Parietal lobe (tissue), 2 donors: ENCODE measurements at places on chromosomes 11 and 22. TPM values are rescaled to one million over a fixed set of nuclear protein-coding genes. Genes with fewer than 3 reads are reported as not detected.

The UPB1 gene
- 0.94 TPM for total RNA-seq

The POLD3 gene
- 27.9 TPM for total RNA-seq

The GLB1L2 gene
- total RNA-seq, result 2.2 TPM

The TMEM86A gene
- 7.5 TPM for total RNA-seq

The MS4A6A gene
- total RNA-seq, result 1.6 TPM

The GNAZ gene
- 175 TPM for total RNA-seq

The NAA40 gene
- total RNA-seq, result 26.6 TPM

The MS4A3 gene
- not detected for total RNA-seq

The SCGB1A1 gene
- total RNA-seq, result not detected

The MN1 gene
- total RNA-seq, result 64.2 TPM

The TENM4 gene
- 192 TPM for total RNA-seq

The OR5AN1 gene
- total RNA-seq, result not detected

The MMP10 gene
- total RNA-seq, result not detected

The SCGB1D2 gene
- total RNA-seq, result not detected

The SOX6 gene
- total RNA-seq, result 68.9 TPM

The SART1 gene
- 41.9 TPM for total RNA-seq

The CCDC89 gene
- 0.63 TPM for total RNA-seq

The XNDC1N gene
- total RNA-seq, result 18.8 TPM
